Kidney (tissue), 22 donors: ENCODE measurements at places on chromosomes 16 and 17.

- DNase-seq: peak; percentile 74
These were observed 1.0 kb downstream of the ITGA3 start for GRCh38 chr17:50056961-50057330.

DNA sequence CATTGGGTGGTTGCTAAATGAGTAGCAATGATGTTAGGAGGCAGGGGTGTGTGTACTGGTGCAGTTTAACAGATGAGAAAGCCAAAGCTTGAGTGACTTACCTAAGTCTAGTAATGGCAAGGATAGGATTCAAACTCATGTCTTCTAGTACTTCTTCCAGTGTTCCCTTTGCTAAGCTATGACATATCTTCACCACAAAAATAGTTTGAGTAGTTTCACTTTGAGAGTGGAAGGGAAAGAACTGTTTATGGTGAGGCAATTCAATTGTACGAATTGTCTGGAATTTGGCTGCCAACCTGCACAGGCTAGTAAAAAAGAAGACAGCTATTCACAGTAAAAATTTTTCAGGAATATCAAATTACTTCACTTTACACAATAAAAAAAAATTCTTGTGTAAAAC lies 138.0 kb downstream of the NLK start:
- no peak for DNase-seq

DNA sequence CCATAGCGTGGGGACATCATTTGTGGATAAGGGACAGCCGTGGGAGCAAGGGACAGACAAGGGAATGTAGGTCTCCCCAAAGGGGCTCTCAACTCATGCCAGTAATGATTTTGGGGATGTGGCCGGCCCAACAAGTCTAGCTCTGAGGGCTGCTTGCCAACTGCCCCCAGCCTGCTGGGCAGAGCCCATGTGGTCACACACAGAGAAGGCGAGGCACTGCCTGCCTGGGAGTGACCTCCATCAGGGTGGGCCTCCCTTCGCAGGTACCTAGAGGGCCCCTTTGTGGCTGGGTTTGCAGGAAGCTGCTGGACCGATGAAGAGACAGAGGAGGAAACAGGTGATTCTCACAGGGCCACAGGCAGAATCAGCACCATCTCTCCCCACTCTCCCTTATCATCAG lies 177.1 kb downstream of the C16orf78 start:
- no peak for DNase-seq

DNA sequence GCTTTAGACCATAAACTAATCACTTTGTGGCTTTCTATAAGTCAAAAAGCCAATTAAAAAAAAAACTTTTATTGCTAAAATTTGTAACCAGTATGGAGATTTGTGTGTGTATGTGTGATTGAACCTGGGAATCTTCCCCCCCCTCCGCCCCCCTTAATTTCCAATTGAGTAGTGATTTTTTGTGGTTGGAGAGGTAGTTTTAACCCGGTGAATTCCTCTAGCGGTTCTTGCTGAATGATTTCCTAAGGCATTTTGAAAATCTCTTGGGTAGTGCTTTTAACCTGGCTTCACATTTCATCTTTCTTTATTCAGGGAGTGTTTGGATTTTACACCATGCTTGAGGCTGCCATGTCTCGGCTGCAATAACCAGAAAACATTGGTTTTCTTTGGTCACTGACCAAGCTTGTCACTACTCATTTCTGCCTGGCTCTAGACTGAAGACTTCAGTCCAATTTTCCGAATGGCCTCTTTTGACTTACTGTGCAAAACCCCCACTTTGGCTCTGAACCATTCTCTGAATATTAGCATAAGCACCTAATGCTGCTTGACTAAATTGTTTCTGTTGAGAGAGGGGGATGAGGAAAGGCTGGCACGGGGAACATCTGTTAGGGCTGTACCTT lies 35.6 kb downstream of the PRKCA start:
- DNase-seq: no peak

DNA sequence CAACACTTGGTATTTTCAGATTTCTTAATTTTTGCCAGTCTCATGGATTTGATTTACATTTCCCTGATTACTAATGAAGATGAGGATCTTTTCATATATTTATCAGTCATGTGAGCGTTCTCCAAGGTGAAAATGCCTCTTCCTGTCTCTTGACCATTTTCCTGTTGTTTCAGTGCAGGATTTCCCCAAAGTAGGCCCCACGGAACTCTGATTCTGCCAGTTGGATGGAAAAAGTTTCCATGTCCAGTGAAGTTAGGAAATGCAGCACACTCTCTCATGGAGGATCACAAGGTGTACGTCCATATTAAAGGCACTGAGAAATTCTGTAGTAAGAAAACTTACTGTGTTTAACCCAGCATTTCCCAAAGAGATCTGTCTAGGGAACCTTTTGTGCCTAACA lies 16.5 kb upstream of the LIMD2 start:
- DNase-seq: no peak
